ENCODE measurements at places on chromosomes 6 and 20.

GRCh38 chr6:13299403-13299821 lies 28.9 kb downstream of the TBC1D7 start:
- DNase-seq = no peak

DNA sequence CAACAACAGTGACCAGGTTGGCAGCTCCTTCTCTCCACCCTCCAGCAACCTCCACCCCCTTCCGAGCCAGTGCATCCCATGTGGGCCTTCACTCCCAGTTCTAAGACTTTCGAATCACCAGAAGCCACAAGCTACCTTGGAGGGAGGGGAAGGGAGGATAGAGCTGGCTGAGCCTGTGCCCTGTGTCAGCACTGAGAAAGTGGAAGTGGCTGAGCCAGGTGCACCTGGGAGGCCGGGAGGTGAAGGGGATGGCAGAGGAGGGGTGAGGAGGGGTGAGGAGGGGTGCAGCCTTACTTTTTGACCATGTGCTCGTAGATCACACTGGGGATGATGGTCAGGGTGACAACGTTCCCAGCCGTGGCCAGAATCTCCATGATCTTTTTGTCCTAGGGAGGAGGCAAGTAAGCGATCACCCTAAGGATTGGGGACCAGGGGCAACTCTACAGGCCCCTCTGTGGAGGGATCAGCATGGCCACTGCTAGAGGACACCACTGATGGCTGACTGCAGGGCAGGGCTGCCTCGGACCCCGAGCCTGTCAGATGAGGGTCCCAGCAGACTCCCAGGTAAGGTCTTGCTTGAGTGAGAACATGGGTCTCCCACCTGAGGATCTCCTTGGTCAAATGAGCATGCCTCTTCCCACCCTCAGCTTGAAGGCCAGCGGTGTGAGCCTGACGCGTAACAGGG lies 18.3 kb downstream of the SDCBP2 start:
- no peak for DNase-seq

GRCh38 chr6:106974336-106974998 lies at the start of gene CD24:
TSS of gene CD24 (minus strand) at chr6:106974729. CDS start at chr6:106974646, 83 bp downstream.
- no peak for DNase-seq

DNA sequence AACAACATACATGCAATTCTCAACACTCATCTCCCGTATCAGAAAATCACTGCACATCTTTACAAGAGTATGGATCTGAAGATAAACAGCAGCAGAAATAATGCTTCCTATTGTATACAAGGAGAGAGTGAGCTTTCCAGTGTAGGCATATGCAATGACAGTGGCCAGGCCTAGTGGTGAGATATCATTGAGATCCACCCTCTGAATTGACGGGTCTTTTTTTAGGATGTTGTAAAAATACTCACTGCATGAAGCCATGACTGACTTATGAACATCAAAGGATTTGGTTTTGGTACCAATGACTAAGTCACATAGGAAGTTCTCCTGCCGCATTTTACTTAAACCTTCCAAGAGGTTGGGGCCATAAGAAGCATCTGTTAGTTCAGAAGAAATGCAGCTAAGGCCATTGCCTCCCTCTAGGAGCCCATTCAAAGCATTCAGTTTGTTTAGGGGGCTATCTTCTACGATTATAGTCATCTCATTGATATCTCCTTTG lies 10.8 kb downstream of the KLHL31 start:
- DNase-seq = no peak

DNA sequence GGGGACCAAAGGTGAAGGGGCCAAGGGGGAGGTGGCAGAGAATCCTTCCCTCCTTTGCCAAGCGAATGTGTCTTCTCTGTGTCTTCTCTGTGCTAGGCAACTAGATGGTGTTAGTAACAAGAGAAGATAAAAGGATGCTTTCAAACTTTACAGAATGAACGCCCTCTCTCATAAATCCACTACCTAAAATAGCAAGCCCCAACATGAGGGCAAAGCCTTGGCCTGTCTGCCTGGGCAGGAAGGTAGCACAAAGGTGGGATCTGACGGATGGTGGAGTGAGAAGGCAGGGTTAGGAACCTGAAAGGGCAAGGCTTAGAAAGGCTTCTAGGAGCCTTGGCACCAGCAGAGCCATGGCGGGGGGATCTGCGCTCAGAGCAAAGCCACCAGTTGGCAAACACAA lies 13.6 kb upstream of the TGM3 start:
- DNase-seq = no peak

DNA sequence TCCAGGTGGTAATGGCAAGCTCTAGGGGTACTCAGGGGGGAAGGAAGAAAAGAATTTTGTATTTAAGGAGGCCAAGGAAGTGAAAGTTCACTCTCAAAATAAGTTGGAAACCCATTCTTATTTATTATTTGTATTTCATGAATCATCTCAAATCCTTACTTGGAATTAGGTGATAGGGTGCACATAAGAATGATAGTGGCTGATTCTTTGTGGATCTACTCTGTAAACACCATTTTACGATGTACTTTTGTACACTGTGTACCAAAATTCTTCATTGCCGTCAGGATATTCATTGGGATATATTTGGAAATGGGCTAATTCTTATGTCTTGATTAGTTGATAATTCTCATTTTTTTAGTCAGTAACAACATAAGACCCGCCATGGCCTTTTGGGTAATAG lies 179.5 kb upstream of the LAMP5 start:
- no peak for DNase-seq

- DNase-seq = no peak
Observed at GRCh38 chr6:162157167-162157870, 570.2 kb downstream of the PRKN start.

DNA sequence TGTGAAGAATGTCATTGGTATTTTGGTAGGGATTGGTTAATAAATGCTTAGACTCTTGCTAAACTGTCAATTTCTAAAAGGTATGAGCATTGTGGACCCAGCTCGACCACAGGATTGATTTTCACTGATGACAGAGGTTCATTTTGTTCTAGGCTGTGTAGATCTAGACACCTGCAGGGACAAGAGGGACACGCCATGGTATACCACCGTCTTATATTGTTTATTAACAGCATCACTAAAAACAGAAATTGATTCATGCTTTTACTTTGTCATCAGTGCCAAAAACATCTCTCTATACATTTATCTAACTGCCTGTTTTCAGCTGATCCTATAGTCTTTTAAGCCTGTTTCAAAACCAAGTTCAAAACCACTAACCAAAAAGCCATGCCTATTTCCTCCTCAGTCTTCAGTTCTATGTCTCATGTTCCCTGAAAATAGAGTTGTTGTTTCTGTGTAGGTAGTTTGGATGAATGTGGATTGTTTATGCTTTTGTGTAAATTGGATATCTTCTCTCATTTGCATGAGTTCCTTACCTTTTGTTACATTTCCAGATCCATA lies 109.8 kb downstream of the JAG1 start:
- no peak for DNase-seq

DNA sequence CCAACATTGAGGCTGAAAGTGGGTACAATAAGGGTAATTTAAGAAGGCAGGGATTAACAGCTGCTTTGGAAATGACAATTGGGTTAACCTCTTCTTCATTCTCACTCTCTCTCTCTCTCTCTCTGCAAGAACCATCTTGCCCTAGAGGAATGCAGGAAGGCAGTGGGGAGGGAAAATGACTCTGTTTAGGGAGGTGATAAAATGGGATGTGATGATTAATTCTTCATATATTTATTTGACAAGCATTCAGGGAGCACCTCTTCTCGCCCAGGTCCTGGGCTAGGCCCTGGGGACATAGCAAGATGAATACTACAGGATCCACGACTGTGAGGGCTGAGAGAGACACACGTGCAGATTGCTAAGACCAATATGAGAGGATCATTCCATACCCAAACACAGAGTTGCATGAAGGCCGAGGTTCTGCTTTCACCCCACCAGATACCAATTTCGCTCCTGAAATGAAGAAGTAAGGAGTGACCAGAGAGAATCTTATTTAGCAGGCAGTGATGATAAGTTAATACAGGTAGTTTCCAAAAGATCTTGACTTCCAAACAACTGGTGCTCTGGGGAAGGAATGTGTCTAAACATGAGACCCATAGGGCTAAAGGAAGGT lies 13.3 kb upstream of the PTPN1 start:
- DNase-seq = no peak

- DNase-seq = no peak
Observed at GRCh38 chr6:39808346-39808745, 16.2 kb downstream of the DAAM2 start.

GRCh38 chr20:61760321-61760720 lies 305.4 kb downstream of the TAF4 start:
- no peak for DNase-seq

GRCh38 chr20:63090682-63091571 lies 84.2 kb upstream of the BHLHE23 start:
- DNase-seq = no peak

DNA sequence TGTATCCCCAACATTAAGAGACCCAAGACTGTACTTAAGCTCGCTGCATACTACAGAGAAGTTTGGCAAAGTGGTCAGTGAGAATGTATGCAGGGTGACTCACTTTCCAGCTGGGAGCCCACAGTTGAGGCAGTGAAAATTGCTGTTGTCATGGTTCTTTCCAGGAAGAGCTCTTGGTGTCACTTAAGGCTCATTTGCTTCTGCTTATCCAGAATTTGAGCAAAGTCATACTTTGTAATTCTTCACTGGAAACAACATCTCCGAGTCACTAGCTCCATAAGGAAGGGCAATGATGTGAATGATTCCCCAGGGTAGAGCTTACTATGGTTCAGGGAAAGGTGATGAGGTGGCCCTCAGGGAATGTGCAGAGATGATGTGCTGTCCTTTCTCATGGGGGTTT lies 65.4 kb upstream of the FBXL4 start:
- peak; percentile 58 for DNase-seq

GRCh38 chr6:134073161-134073560 lies 20.7 kb upstream of the SLC2A12 start:
- no peak for DNase-seq

GRCh38 chr6:169024047-169024660 lies 229.5 kb downstream of the THBS2 start:
- DNase-seq = no peak

DNA sequence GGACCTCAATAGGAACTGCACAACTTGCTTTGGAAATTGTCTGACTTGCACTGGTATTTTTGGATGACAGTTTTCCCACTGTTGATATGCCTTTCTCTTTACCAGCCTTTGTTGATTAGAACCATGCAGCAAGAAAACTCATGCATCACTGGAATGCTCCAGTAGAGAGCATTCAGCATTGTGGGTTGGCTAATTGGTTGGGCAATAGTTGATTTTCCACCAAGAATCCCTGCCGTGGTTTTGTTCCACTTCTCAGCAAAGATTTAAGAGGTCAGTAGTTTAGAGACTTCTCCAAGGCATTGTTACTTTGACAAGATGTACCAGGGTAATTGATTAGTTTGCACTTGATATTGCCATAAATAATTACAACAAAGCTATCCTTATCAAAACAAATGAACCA lies 260.0 kb downstream of the DHX35 start:
- DNase-seq = no peak

DNA sequence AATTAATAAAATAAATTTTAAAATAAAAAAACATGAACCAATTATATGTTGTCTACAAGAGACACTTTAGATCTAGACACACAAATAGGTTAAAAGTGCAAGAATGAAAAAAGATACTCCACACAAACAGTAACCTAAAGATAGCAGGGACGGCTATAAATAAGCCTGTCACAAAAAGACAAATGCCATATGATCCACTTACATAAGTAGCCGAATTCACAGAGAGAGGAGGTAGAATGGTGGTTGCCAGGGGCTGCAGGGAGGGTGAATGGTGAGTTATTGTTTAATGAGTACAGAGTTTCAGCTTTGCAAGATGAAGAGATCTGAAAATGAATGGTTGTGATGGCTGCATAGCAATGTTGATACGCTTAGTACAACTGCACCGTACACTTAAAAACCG lies 32.7 kb downstream of the KATNA1 start:
- DNase-seq = no peak

GRCh38 chr6:142946924-142947713 lies 2.1 kb upstream of the HIVEP2 start:
- DNase-seq = no peak

GRCh38 chr6:43334466-43335095 lies 26.0 kb upstream of the CRIP3 start:
- peak; percentile 19 for DNase-seq

DNA sequence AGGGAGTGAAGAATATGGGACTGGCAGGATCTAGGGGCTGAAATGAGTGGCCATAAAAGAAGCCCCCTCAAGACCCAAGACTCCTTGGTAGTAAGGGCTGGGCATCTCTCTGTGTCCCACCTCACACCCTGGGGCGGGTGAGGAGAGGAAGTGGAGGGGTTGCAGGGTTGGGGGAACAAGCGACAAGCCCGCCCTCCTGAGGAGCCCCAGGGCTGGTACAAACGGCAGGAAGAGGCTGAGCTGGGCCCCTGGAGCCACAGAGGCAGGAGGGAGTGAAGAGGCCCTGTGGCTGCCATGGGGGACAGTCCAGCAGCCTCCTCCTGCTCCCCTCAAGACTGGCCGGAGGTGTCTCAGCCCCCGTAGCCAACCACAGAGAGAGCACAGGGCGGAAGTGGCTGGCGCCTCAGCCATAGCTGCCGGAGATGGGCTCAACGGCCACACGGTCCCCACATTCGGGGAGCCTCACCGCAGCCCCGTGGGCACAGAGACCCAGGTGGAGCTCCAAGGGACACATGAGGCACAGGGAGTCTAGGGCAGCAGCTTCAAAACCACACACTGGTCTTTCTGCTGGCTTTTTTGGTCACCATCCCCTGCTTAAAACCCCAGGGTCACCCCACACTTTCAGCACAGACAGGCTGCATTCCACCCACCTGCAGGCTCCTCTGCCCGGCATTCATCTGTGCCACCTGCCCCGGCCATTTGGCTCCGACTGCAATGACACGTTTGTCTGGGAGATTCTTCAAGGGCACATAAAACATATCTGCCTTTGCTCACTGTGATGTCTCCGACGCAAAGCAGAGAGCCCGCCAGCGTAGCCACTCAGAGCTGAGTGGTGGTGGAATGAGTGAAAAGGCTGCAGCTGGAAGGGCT lies 524 bp downstream of the C20orf203 start:
- no peak for DNase-seq

- no peak for DNase-seq
Observed at GRCh38 chr6:168815229-168815628, 374.2 kb downstream of the SMOC2 start.

GRCh38 chr6:149995235-149995750 lies 30.0 kb downstream of the RAET1L start:
- DNase-seq = no peak

DNA sequence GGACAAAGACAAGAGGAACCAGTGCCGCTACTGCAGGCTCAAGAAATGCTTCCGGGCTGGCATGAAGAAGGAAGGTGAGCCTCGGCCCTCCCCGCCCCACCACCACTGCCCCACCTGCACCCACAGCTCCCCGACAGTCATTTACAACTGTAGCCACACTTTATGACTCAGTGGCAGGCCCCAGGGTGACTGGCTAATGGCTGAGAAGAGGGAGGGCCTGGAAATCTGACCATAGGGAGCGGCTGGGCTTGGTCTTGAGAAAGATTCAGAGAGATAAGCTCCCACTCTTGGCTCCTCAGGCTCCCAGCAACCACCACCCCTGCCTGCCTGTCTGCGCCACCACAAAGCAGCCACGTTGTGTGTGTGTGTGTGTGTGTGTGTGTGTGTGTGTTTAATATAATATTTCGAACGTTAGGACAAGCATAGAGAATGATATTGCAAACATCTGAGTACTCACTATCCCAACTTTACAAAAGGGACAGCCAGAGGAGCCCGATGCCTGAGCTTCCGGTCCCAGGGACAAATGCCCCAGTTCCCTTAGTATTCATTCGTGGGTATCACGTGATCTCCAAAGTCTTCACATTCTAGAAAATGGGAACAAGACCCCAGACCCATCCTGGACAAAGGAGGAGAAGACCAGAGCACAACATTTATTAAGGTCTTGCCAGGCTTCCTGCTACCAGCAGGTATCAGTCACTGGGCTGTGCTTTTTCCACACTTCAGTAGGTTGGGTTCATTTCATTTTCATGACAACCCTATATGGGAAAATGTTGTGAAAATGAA lies 52.1 kb downstream of the HNF4A start:
- no peak for DNase-seq

GRCh38 chr6:98539741-98540140 lies 294.6 kb upstream of the POU3F2 start:
- DNase-seq = no peak
